HCT116 (cell line): ENCODE measurements at places on chromosomes 6 and 20. TPM values are rescaled to one million over a fixed set of nuclear protein-coding genes. Genes with fewer than 3 reads are reported as not detected.

GRCh38 chr6:119066517-119066916 lies 11.9 kb downstream of the FAM184A start:
- no peak for DNase-seq

DNA sequence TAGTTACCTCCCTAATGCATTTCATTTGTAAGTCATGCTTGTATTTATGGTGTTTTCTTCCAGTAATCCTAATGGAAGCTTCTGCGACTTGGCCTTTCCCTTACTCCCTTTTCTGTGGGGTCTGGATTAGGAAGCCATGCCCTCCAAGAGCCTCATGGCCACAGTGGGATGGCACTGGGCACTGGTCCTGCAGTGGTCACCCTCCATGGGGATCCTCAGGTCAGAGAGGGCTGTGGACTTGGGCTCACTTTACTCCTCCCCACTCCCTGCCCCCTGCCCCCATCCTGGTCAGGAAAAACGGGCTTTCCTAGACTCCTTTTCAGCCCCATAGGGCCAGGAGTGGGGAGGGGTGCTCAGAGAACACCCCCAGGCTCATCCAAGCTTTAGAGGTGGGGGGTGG lies 49.9 kb downstream of the EBF4 start:
- no peak for DNase-seq

The SRMS gene
- total RNA-seq: 3.2 TPM

The LMBRD1 gene
- 11.9 TPM for total RNA-seq

- peak; percentile 80 for DNase-seq
Observed at GRCh38 chr6:13453771-13454251, 33.6 kb downstream of the GFOD1 start.

The CUL7 gene
- 34.1 TPM for total RNA-seq

GRCh38 chr20:53491462-53491861 lies 102.2 kb downstream of the ZNF217 start:
- DNase-seq: no peak

DNA sequence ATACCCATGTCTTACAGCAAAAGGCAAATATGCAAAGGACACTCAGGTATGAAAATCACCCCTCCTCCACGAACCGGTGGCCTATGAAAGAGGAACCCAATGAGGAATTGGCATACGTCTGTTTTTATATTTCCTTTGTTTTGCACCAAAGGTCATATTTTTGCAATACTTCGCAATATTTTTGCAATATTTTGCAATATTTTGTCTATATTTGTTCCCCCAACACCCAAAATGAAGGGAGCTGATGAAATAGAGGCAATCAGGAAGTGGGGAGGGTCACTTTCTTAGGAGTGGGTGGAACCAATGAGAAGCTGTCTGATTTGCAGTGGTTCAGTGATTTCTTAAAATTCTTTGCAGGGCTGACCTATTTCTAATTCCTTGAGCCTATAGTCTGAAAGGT lies 296.8 kb upstream of the TSHZ2 start:
- no peak for DNase-seq

The PAK5 gene
- not detected for total RNA-seq

GRCh38 chr6:108564178-108564577 lies 3.5 kb downstream of the FOXO3 start:
- peak; percentile 76 for DNase-seq

DNA sequence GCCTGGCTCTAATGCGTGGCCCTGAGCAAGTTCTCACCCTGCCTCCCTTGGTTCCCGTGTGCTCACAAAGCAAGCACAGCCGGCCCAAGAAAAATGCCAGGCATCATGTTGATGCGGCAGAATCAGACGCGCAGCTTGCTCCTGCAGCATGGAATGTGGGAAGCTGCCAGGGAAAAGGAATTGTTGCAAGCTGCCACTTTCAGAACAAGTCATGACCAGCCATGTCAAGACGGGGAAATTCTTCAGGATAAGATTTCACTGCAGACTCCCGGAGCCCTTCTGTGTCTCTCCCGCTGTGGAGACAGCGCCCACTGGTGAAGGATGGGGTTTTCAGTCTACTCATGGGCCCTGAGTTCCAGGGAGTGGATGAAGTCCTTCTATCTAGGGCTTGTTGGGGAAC lies 4.6 kb downstream of the DACT2 start:
- DNase-seq: no peak

DNA sequence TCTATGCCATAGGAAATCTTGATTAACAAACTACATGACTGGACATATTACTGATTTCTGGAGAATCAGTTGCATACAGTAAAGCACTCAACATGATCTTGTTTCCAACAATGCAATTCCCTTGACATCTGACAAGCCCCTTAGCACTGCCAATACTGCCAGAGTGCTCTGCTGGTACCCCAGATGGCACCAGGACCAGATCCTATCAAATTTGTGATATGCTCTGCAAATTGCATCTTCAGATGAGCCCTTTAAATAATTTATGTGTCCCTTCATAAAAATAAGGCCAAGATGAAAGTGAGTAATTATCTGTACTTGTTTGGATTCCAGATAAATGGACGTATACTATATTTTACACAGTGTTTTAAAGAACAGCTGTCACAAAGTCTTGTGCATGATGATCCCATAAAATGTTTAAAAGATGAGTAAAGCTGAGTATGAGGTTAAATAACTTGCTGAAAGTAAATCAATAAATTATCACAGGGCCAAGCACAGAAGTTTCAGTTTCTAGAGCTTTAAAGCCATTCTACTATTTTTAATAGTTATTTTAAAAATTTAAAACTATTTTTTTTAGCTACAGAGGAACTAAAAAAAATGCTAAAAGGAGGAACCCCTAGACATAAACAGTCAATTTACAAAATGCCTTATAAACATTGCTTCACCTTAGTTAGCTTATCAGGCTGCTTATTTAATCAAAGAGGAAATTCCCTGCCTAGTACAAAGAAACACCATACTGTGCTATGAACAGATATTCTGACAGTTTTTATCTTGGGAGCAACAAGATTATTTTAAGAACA lies 42.1 kb downstream of the NUDT3 start:
- DNase-seq: no peak
